GDM1 (cell line): ENCODE measurements at places on chromosomes 6 and 20.

DNA sequence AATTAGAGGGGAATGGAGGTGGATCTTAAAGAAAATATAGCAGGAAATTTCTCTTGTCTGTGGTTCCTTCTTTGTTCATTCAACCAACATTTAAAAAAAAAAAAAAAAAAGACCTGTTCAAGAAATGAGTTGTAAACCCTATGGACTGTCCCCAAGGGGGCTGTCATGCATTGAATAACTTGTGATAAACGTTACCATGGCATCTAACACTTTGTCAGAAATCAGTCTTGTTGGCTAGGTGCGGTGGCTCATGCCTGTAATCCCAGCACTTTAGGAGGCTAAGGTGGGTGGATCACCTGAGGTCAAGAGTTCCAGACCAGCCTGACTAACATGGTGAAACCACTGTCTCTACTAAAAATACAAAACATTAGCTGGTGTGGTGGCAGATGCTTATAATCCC is 381.7 kb downstream of the BCKDHB start:
- DNase-seq: no peak

DNA sequence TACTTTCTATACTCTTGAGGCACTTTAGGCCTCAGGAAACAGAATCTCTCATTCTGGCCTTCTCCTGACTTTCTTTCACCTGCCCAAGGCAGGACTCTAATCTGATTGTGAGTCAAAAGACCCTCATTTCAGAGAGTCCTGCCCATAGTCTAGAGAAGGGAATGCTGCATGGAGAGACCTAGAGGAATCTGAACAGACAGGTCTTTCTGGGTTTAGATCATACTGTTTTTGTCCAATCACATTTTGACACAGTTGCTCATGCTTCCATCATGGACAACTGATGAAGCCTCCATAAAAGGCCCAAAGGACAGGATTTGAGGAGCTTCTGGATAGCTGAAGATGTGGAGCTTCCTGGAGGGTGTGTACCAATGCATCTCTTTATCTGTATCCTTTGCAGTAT is 48.1 kb upstream of the BTBD3 start:
- DNase-seq: no peak

DNA sequence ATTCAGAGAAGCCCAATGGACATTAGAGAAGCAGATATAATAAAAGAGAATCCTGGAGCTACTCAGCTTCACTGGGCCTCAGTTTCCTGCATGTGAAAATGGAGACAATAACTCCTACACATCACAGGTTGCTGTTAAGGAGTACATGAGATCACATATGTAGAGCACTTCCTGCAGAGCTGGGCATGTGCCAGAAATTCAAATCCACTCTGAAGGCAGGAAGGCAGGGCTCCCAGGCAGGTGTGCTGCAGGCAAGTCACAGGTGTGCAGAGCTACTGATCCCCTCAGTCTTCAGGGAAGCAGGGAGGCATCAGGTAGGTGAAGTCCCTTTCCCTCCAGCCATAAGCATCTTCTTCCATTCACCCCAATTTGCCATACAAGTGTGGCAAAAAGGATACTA is 48.0 kb downstream of the DST start:
- no peak for DNase-seq

GRCh38 chr20:7496394-7496991 is 443.8 kb downstream of the HAO1 start:
- DNase-seq: no peak

DNA sequence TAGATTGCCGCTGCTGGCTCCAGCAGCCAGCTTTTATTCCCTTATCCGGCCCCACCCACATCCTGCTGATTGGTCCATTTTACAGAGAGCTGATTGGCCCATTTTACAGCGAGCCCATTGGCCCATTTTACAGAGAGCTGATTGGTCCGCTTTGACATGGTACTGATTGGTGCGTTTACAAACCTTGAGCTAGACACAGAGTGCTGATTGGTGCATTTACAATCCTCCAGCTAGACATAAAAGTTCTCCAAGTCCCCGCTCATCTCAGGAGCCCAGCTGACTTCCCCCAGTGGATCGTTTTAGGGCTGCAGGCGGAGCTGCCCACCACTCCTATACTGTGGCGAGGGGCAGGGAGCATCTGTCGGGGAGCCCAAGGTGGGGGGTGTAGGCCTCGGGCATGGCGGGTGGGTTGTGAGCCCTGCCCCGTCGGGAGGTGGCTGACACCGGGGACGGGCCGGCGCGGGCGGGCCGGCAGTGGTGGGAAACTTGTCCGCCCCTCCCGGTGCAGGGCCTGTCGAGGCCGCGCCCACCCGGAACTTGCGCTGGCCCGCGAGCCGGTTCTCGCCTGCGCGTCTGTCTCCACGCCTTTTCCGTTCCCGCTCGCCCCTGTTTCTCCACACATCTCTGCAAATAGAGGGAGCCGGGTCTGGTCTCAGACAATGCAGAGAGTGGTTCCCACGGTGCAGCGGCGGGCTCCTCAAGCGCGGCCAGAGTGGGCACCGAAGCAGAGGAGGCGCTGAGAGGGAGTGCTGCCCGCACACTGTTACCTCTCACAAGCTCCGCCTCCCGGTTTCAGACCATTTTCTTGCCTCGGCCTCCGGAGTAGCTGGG is 86.1 kb upstream of the STMND1 start:
- DNase-seq: no peak

DNA sequence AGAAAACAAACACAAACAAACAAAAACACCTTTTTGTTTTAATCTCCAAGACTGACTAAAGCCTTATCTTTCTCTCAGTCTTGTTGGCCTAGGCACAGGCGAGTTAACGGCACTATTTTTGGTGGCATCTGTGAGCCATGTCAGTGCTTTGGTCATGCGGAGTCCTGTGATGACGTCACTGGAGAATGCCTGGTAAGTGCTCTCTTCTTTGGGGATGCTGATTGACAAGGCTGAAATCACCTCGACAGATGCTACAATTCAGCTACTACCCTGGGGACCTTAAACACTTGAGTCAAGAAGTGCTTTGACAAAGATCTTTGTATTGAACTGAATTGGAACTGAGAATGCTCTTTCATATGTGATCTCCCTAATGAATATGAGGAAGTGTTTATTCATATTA is 384.1 kb downstream of the LAMA2 start:
- DNase-seq: no peak

- no peak for DNase-seq
Observed at GRCh38 chr20:34431168-34431567, 68.1 kb downstream of the ITCH start.
